ENCODE measurements at places on chromosomes 2 and 18.

GRCh38 chr2:51534166-51534565 is 502.2 kb upstream of the NRXN1 start:
- DNase-seq, result no peak

DNA sequence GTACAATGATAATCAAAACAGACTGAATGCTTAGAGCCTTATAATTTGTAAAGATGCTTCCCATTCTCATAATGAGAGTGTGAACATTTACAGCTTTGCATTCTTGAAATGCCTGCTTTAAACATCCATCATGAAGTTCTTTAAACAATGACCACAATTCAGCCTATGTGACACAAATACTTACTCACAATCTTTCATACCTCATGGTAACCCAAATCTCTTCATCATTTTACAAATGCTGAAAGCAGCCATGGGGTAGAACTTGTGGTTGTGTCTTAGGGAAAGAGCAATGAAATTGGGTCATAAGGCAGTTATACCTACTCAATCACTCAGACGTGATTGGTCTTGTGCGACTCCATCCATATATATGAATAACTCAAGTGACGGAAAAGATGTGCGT is 140.7 kb downstream of the RND3 start:
- DNase-seq, result no peak

GRCh38 chr18:63240531-63241316 is 78.8 kb downstream of the BCL2 start:
- DNase-seq, result no peak

DNA sequence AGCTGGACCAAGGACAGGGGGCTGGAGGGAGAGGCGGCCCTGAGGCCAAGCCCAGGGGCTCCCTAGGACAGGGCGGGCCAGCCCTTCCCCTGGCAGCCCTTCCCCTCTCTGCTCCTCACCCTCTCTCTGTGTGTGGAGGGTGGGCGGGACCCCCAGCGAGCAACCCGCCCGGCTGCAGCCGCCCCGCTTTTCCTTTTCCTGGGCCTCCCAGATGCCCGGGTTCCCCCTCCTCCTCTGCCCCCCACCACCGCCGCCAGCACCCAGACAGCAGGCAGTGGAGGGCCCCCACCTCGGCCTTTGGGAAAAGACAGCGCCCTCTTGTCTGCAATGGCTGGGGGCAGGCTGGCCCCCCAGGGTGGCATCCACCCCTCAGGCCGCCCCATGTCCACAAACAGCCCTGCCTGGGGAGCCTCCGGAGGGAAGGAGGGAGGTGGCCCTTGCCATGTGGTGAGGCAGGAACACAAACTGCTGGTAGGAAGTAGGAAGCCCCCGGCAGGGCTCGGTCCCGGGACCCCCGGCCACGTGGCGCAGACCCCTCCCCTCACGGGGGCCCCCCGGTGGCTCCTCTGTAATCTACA is 135.1 kb upstream of the CTDP1 start:
- DNase-seq, result no peak

DNA sequence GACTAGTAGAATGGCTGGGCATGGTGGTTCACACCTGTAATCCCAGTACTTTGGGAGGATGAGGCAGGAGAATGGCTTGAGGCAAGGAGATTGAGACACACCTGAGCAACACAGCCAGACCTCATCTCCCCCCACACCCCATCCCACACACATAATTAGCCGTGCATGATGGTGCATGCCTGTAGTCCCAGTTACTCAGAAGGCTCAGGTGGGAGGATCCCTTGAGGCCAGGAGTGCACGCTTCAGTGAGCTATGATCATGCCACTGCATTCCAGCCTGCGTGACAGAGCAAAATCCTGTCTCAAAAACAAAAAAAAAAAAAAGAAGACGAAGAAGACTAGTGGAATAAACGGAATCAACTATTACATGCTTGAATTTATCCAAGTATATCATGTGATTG is 150.0 kb downstream of the STK39 start:
- no peak for DNase-seq

DNA sequence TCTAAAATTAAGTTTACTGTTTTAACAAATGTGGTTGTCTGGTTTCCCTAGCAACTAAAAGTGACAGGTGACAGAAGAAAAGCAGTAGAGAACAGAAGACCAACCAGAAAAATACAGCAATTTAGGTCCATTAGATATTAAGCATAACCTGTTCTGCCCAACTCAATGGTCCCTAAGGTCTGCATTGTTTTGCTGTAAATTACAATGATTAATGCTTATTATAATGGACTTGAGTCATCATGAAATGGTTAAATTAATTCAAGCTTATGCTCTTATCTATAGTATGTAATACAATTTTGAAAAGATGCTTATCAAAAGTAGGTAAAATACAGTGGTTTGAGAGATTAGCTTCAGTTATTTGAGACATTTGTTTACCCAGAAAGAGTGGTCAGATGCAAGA is 378.0 kb downstream of the GRB14 start:
- DNase-seq, result no peak

- DNase-seq, result no peak
Observed at GRCh38 chr2:153635494-153635893, 156.9 kb upstream of the RPRM start.

DNA sequence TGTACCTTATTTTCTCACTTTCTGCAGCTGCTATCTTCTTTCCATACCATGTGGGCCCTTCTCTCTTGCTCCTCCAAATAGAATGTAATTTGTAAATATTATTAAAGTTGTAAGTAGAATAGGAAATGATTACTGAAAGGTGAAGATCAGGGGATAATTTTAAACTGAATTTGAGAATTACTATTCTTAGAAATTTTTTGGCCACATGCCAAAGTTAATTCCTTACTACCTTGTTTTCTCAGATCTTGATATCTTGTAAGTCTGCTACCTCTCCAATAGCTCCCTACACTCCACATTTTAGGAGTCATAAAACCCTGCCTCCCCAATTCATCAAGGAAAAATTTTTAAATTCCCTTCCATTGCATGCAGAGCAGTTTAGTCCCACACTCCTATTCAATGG is 442.7 kb downstream of the SATB2 start:
- no peak for DNase-seq

- DNase-seq, result peak; percentile 67
Observed at GRCh38 chr2:169109502-169110409, 40.4 kb downstream of the DHRS9 start.

DNA sequence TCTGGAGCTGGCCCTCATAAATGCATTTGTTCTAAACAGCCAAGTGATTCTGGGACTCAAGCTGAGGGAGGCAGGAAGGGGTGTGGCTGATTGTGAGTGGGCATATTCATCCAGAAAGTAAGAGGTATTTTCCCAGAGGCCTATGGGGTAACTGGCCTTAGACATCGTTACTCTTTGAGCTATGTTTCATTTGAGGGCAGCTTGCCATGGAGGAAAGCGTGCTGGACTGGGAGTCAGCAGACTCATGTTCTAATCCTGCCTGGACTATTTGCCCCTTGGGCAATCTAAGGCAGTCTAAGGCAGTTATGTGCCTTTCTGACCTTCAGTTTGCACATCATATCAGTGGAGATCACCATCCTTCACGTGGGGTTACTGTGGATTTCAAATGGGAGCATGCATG is 93.5 kb upstream of the SLC14A2 start:
- no peak for DNase-seq

DNA sequence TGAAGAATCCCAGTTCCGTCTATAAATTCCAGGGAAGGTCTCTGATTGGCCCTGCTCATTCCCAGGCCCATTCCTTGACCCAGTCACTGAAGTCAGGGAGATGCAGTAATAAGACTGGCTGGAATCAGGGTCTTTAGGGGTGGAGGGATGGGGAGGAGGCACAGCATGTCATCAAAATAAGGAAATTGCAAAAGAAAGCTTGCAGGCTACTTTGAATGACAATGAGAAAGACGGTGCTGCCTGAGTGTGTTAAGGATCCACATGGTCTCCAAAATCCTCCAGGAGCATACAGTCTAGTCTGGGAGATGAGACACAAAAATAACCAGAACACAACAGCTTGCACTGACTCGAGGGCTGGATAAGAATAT is 2.0 kb upstream of the DES start:
- DNase-seq, result no peak

GRCh38 chr18:27887711-27888495 is 289.0 kb downstream of the CDH2 start:
- DNase-seq, result no peak

DNA sequence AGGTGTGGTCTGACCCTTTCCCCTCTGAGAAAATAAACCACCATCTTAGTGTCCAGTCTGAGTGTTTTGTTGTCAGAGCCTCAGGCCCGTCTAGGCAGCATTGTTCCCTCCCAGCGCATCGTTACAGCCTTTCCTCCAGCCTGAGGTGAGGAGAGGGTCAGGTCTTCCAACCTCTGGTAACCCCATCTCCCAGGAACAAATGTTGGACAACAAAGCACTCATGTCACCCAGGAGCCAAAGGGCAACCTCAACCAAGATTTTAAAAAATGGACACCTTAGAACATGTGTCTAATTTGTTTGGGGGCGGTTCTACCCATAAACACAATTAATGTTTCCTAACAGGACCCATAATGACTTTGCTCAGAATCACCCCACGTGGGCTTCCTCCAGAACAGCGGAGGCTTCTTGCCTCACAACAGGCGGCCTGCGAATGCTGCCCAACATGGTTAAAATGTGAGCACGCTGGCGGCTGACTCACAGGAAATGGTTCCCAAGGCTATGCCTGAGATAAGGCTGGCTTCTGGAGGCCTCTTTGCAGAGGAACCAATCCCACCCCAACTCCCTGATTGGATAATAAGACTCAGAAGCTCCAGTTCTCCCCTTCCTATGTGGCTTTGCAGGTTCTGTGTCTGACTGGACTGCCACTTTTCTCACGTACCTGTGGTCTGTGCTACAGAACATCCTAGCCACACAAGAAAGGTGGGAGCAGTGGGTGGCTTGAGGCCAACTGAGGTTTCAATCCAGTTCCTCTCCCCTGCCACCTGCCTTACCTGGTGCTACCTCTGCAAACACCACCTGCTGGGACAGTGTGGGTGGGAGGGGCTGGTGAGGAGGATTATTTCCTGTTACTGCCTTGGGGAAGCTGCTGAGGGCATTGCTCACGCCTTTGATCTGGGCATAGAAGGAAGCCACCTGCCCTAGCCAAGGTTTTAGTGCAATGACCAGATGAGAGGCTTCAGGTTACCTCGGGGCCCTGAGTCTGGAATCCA is 108.8 kb downstream of the B3GNT2 start:
- DNase-seq, result no peak

- DNase-seq, result no peak
Observed at GRCh38 chr18:22337306-22337705, 80.4 kb downstream of the CTAGE1 start.

DNA sequence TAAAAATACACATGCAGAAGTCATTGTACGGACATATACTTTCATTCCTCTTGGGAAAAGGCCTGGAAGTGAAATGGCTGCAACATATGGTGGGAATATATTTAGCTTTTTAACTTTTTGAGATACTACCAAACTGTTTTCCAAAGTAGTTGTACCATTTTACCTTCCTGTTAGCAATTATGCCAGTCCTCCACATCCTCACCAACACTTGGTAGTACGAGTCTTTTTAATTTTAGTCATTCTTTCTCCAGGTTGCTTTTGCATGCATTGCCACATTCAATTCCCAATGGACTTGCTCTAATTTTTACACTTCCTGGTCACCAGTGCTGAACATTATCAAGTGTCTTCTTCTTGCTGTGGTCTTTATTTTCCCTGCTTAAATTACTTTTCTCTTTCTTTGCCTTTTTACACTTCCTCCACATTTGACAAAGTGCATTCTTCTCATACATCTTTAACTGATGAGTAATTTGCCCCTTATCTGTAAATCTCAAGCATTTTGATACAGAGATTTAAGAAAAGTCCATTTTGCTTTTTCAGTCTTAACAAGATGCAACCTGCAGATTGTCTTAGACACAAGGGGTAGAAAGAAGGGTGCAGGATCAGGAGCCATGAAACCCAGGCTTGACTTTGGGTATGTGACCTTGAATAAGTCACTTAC is 14.5 kb downstream of the VIT start:
- DNase-seq, result no peak

GRCh38 chr2:240759459-240759858 is 60.6 kb downstream of the KIF1A start:
- no peak for DNase-seq

DNA sequence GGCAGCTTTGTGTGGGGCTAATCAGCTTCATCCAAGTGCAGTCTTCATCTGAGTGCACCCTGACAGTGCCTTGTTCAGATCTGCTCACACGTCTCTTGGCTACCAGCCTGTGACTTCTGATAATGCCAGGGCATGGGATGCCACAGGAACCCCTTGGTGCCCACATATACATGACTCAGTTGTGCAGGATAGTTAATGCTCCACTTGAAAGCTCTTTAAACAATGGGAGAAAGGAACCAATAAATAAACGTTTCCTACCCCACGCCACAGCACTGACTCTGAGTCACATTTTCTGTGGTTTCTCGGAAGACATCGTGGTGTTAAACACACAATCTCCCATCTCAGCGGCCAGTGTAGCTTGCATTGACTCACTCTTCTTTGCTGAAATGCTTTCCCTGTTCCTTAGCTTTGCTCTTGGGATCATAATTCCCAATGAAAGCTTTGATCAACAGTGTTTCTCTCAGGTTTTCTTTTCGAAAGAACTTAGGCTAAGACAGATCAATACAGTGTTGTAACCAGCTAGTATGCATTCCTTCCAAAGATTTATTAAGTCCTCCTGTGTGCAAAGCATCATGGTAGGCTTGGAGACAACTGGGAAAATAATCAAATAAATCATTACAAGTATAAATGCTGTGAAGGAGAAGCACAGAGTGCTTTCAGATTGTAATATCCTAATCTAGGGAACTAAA is 142.0 kb downstream of the COPS8 start:
- no peak for DNase-seq

DNA sequence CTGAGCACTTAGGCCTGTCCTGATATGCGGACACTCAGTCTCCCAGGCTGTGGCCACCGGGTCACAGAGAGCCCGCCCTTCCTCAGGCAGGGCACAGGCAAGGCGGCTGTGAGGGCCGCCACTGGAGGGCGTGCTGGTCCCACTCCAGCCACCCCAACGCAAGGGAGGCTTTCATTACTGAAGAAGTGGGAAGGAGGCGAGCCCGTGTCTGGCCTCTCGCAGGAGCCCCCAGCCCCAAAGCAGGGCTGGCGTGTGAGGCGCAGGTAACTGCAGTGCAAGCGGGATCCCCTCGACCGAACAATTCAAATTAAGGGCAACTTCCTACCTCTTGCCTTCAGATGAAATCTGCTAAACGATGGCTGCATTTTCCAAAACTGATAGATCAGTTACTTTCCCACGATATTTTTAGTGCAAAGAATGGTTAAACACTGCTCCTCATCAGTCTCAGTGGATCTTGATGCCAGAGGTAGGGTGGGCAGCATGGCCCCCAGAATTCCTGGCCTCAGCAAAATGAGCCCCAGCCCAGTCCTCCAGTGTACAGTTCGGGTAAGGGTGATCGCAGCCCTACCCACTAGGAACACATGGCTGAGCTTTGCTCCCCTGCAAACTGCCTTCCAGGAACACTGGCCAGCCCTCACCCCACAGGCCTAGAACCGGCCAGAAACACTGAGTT is 97.2 kb downstream of the SEPTIN10 start:
- DNase-seq, result no peak

GRCh38 chr2:222731201-222731621 is 59.8 kb downstream of the MOGAT1 start:
- no peak for DNase-seq

Measured in occipital lobe (tissue), 3 donors.